ENCODE measurements at places on chromosomes 1 and 21. TPM values are rescaled to one million over a fixed set of nuclear protein-coding genes. Genes with fewer than 3 reads are reported as not detected.

Gene A3GALT2
- not detected for total RNA-seq

- DNase-seq, result no peak
Observed at GRCh38 chr1:227437495-227438008, 119.3 kb upstream of the CDC42BPA start.

- DNase-seq, result no peak
Observed at GRCh38 chr1:63612971-63613370, 19.8 kb downstream of the PGM1 start.

Gene SGIP1
- total RNA-seq, result 2.2 TPM

Gene ERICH3
- under 0.01 TPM for total RNA-seq

Gene ITLN1
- not detected for total RNA-seq

GRCh38 chr1:112797224-112797623, 82.1 kb upstream of the PPM1J start:
- DNase-seq, result no peak

GRCh38 chr1:118914379-118915161, 73.6 kb downstream of the TBX15 start:
- DNase-seq, result no peak

- no peak for DNase-seq
Observed at GRCh38 chr1:15399710-15400109, 10.0 kb upstream of the EFHD2 start.

Gene COL11A1
- not detected for total RNA-seq

DNA sequence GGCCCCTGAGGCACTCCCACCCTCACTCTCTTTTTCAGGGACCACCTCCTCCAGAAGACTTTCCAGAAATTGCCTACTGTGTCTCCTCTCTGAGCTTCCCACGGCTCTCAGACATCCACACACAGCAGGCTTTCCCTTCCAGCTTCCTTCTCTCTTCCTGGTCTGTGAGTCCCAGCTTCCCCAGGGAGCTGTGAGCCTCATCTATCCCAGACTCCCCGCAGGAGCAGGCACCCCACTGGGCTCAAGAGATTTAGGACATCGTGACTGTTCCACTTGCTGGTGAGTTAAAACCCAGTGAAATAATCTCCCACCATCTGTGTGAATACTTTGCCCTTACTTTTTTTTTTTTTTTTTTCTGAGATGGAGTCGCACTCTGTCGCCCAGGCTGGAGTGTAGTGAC, 22.0 kb upstream of the PRELP start:
- no peak for DNase-seq

Gene RBP7
- total RNA-seq, result not detected

- DNase-seq, result no peak
Observed at GRCh38 chr1:51313268-51313852, 17.0 kb downstream of the TTC39A start.

GRCh38 chr1:16888860-16889816, 6.6 kb upstream of the RNU1-2 start:
- peak; percentile 70 for DNase-seq

Gene DEPDC1
- 0.54 TPM for total RNA-seq

DNA sequence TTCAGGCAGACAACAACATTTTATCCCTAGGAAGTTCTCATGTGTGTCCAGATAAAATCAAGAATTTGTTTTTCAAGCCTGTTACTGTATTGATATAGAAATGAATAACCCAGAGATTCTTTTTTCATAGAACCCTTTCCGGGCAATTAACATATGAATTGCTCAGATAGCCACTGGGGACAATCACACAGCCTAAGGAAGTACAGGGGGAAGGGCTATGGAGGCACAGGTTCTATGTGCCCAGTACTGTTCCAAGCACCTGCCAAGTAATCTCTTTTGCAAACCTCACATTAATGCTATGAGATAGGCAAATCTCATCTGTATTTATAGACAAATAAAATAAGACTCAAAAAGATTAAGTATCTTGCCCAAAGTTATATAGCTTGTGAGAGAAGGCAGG, 84.9 kb downstream of the NTNG1 start:
- DNase-seq, result no peak
